ENCODE measurements at places on chromosomes 7 and 10.

DNA sequence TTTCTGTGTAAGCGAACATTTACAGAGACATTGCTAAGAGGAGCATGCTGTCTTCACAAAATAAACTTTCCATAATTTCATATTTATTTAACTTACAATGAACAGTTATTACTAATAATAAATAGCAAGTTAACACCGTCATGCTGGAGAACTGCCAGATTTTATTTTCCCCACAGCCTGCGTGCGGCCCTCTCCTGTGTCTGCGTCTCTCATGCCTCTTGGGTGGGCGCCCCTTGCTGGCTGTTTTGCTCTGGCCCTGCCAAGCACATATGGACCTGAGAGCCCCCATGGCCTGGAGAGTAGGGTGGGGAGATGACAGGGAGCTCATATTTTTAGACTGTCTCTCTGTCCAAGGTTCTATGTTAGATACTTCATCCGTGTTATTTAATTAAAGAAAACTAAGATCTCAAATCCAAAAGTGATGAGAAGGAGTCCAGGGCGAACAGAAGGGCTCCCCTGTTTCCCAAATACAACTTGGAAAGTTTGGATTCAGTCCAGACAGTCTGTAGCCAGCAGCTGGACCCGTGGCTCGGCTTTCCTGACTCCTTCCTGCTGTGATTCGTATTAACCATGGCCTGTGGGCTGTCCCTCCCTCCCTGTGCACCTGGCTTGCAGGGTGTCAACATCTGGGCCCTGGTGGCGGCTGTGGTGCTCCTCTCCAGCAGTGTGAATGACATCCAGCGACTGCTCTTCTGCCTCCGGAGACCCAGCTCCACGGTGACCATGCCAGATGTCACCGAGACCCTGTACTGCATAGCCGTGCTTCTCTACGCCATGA is 20.5 kb downstream of the FBH1 start:
- DNase-seq = no peak

DNA sequence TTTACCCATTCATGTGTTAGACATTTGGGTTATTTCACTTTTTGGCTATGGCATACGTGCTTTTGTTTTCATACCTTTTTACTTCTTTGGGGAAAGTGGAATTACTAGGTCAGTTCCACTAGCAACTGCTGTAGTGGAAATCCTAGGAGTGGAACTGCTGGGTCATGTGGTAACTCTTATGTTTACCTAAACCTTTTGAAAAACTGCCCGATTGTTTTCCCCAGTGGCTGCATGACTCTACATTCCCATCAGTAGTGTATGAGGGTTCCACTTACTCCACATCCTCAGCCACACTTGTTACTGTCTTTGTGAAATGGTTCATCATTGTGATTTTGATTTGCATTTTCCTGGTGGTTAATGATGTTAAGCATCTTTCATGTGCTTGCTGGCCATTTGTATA is 82.3 kb downstream of the TAX1BP1 start:
- DNase-seq = no peak

DNA sequence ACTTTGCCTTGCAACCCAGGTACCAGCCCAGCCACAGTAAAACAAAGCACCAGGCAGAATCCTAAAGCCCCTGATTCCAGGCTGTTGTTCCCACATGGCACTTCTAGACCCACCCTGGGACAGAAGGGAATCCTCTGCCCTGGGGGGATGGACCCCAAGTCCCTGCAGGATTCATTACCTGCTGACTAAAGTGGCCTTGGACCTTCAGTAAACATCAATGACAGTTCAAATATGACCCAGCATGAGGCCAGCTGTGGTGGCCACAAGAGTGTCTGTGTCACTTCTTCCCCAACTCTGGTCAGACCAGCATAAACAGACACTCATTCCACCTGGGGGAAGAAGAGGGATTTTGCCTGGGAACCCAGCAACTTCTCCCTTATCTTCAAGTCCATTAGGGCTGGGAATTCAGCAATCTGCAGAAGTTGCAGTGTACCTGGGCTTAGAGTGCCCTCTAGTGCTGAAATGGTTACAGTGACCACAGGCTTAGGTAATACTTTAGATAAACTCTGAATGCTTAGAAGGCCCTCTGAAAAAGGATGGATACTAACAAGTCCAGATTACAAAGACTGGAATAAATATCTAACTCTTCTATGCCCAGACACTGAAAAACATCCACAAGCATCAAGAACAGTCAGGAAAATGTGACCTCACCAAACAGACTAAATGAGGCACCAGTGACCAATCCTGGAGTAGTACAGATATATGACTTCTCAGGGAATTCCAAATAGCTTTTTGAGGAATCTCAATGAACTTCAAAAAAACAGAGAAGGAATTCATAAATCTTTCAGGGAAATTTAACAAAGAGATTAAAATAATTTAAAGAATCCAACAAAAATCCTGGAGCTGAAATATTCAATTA is 108.5 kb upstream of the TMEM168 start:
- DNase-seq = no peak

GRCh38 chr7:70355198-70356020 is 757.1 kb downstream of the AUTS2 start:
- DNase-seq = no peak

- DNase-seq = no peak
These were observed 1.1 kb upstream of the ING3 start for GRCh38 chr7:120949393-120949911.

- no peak for DNase-seq
These were observed 63.7 kb downstream of the ARHGAP12 start for GRCh38 chr10:31864834-31865518.

- no peak for DNase-seq
These were observed 114.9 kb downstream of the HDAC9 start for GRCh38 chr7:18610331-18610948.

- no peak for DNase-seq
These were observed 129.4 kb downstream of the PLPP4 start for GRCh38 chr10:120586471-120586872.

DNA sequence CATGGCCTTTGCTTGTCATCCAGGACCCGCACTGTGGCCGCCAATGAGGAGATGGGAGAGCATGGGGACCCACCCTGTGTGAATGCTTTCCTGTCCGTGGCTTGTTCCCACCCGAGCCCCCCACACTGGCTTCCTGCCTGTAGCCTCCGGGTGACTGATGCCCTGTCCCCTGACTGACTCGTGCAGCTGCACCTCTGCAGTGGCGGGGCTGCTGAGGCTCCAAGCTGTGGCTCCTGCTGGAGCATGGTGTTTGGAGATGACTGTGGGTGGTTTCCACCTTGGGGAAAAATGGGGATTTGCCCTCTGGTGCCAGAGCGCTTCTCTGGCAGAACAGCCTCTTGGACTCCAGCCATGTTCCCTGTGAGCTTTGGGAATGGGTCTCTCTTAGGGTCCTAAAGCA is 2.1 kb downstream of the CAMK1D start:
- DNase-seq = no peak

DNA sequence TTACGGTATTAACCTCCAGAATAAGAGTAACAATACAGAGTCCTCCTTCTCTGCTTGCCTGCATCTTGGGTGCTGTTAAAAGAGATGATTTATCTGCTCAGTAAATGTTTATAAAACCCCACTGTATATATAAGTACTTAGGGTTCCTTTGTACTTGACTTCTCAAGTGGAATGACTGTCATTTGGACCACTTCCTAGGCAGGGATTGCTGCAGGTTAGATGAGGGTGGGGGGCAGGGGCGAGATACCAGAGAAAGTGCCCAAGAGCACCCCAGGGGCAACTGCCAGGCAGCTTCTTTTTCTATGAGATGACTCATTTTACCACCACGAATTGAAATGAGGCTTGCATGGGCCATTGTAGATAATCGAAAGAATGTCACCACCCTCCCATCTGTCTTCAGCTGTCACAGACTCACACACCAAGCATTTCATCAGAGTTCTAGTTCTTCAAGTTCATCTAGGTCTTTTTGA is 421.9 kb upstream of the GALNT17 start:
- no peak for DNase-seq

DNA sequence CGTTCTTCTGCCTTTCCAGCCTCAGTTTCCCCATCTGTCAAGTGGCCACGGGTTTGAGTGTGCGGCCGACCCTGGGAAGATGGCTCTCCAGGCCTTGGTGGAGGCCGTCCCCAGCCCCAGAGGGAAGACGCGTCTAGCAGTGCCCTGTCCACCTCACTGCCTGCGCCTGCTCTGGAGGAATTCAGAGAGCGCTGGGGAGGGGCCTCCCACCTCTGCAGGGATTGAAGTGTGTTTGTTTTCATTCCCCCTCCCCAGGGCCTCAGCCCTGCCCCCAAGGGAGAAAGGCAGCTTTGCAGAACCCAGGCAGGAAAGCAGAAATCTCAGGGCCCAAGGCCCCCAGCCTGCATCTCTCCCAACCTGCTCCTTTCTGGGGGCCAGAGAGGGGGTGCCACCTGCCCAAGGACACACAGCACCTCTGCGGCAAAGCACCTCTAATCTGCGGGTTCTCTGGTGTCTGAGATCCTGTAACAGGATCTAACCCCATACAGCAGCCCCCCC is 91.0 kb downstream of the MICALL2 start:
- DNase-seq = no peak

DNA sequence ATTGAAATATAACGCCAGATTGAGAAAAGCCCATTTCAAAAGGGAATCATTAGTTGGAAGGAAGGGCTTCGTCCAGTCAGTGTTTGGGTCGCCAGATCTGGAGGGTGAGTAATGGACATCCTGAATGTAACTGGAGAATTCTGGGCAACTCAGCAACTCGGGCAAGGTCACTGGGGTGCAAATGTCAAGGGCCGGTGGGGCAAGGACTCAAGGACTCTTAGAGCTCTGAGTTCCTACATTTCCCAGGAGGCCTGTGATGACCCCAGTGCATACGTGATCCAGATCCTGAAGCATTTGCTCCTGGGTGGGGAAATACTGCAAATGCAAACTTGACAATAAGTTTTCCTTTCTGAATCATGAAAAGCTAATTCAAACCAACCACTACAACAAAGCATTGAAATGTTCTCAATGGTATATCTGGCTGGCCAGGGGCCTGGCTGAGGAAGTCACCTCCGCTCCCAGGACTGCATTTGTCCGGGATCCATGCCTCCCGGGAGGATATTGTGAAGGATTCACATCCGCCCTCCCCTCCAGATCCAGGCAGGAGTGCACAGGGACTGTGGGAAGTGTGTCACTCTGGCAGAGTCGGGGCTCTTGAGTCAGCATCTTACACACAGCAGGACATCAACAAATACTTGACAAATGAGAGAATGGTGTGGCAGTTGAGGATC is 164.0 kb downstream of the FANK1 start:
- DNase-seq = no peak

DNA sequence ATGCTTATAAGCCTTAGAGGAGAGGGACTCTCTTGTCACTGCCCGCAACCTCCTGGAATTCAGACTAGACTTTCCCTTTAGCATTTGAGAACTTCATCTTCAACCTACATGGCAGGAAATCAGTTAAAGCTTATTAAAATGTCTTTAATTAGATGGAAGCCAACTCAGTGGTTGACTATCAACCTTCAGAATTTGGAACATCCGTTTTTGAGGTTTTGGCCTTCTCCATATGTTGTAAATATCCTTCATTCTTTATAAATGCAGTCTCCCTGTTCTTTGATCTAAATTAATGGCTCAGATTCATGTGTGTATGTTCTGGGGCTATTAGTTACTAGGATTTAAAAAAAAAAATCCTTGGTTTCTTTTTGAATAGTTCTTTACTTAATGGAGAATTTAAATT is 85.0 kb downstream of the ANKRD61 start:
- no peak for DNase-seq

DNA sequence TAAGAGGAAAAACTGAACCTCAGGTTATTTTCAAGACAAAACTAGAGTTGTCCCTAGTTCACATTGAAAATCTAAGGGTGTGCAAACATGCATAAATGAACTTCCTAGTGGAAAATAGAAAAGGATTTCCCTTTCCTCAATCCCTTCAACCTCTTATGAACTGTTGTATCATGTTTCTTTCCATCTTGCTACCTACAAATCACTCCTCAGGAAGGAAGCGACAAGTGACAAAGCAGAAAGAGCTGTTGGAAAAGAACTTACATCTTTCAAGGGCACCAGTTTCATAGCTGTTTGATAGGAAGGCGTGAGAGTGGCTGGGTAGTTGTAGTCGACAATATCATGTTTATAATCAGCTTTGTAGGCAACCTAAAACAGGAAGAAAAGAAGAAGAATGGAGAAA is 23.9 kb downstream of the NRAP start:
- no peak for DNase-seq

GRCh38 chr10:30384701-30385201 is 35.7 kb upstream of the MTPAP start:
- no peak for DNase-seq

DNA sequence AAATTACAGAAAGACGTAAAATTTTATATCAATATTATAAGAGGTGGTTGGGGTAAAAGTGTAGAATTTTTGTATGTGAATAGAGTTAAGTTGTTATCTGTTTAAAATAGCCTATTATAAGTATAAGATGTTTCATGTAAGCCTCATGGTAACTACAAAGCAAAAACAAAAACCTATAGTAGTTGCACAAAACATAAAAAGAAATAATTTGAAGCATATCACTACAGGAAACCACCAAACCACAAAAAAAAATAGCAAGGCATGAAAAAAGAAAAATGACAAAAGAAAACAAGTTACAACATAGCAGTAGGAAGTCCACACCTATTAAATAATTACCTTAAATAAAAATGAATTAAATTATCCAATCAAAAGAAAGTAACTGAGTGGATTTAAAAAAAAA is 12.4 kb upstream of the GSTK1 start:
- no peak for DNase-seq

DNA sequence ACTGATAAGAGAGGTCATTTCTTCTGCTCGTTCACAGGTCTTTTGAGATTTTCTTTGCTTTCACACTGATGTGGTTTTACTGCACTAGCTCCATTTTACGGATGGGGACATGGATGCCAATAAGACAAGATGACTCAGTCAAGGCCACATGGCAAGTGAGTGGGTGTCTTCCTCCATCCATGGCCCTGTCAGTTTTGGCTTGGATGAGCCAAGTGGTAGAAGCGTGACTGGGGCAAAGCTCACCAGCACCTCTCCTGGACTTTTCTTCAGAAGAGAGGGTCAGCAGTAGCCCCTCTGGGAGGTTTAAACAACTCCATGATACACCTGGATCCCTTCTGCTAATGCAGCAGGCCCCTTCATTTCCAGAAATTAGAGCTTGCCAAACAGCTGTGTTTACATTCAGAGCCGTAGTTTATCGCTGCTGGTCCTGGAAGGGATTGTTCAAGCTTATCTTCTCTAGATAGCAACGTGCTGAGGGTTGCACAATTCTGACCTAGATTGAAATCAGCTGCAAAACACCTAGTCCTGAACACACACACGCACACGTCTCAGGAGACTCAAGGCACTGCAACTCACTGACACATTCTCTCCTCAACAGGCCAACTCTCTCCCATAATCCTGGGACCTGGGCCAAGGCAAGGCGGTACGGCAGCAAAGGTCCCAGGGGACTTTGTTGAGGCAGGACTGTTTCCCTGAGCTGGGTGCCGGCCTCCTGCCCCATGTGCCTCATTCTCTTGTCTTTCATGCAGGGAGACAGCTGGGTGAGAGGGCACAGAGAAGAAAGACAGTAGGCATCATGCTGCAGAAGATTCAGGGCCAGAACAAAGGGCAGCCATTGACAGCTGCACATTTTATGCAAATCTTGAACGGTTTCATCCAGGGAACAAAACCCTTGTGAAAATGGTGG is 14.2 kb upstream of the PDCD4 start:
- DNase-seq = no peak

GRCh38 chr7:137453356-137453755 is 109.8 kb upstream of the PTN start:
- DNase-seq = no peak

GRCh38 chr10:14971867-14972448 is 12.8 kb downstream of the MEIG1 start:
- peak; percentile 24 for DNase-seq

- no peak for DNase-seq
These were observed 3.5 kb downstream of the POLR3A start for GRCh38 chr10:78025685-78026364.

GRCh38 chr7:5403442-5403841 is 20.2 kb downstream of the TNRC18 start:
- DNase-seq = no peak

- DNase-seq = no peak
These were observed 350.7 kb upstream of the MGMT start for GRCh38 chr10:129116371-129116770.
